ENCODE measurements at places on chromosomes 3 and 15. TPM values are rescaled to one million over a fixed set of nuclear protein-coding genes. Genes with fewer than 3 reads are reported as not detected.

DNA sequence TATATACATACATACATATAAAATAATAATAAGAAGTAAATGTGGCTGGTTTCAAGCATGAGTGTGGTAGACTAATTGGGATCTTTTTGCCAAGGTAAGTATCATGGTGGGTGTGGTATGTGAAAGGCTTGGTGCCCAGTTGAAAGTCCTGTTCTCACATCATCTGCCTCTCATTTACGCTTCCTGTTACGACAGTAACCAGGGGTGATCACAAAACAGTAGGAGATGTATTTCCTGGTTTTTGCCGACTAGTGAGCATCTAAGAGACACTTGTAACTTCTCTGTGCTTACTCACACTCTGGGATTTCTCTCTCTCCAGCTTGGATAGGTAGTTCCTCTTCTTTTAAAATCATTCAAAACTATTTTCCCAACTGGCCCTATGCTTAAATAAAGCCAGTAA is 1028.3 kb upstream of the NR2F2 start:
- no peak for DNase-seq

- DNase-seq: no peak
These were observed 64.7 kb downstream of the UBE3A start for GRCh38 chr15:25374143-25374542.

GRCh38 chr3:171678971-171679492 is 131.3 kb downstream of the PLD1 start:
- no peak for DNase-seq

DNA sequence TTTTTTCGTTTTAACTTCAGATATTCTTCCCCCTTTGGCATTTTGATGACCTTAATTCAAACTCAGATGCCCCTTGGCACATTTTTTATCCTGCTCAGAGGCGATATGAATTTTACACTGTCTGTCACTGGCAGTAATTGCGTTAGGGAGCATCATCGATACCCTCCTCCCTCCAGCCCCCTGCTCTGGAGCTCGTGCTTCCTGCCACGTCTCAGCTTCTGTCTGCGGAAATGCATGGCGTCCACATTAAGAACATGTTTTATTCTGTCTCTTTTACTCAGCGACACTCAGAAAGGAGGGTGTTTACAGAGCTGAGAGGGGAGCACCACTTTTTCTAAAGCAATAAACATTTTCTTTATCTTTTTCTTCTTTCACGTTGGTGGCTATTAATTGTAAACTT is 254.2 kb downstream of the EBLN2 start:
- DNase-seq: no peak

- DNase-seq: peak; percentile 47
These were observed at the start of gene FBXL2 for GRCh38 chr3:33277193-33277882. FBXL2 (plus strand) TSS chr3:33277442; CDS start chr3:33277513, 71 bp downstream.

GRCh38 chr3:29655015-29655747 is 374.3 kb downstream of the RBMS3 start:
- no peak for DNase-seq

DNA sequence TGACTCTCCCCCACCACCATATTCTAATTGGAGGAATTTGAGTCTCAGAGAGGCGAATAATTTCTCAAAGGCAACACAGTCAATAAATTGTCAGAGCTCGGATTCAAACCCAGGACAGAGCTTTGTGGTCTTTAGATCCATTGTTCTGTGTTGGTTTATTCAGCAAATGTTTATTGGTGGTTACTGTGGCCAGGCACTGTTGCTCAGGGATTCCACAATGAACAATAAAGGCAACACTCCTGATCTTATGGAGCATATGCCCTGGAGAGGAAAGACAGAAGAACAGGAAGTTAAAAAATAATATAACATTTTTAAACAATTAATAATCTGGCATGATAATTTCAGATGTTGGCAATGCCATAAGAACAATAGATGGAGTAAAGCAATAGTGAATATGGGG is 291.7 kb upstream of the NR2E3 start:
- no peak for DNase-seq

DNA sequence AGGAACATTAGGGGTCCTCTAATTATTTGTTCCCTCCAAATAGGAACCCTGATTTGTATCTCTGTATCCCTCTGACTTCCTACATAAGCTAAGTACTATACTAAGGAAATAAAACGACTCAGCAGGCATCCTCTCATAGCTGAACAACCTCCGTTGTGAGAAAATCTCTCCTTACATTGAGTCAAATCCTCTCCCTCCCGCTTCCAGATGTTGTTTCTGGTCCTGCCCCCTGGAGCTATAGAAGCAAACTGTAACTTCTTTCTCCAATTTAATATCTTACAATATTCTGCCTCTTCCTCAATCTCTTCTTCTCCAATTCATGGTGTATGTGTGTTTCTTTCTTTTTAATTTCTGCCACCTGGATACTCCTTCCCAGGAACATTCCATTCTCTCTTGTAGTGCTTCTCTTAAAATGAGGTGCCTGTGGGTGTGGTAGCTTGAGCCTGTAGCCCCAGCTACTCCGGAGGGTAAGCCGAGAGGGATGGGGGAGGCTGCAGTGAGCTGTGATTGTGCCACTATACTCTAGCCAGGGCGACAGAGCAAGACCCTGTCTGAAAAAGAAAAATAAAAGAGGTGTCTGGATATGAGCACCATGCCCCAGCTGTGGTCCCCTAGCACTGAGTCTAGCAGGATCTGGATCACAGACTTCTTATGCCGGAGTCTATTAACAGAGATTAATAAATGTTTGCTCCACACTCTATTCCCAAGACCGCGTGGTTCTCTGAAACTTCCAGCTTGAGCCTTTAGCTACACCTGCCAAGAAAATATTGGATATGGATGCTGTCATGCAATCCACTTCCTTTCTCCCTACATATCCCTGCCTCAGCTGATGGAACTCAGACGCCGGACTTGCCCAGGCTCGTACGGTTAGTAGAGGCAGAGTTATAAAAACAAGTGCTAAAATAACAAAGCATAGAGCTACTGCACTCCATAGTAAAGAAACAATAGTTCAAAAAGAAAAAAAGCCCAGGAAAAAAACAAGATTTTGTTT is 42.9 kb upstream of the NEO1 start:
- DNase-seq: no peak

GRCh38 chr3:12413721-12414255 is 70.5 kb upstream of the TSEN2 start:
- DNase-seq: no peak

GRCh38 chr3:127775398-127776109 is 46.8 kb downstream of the MGLL start:
- no peak for DNase-seq

DNA sequence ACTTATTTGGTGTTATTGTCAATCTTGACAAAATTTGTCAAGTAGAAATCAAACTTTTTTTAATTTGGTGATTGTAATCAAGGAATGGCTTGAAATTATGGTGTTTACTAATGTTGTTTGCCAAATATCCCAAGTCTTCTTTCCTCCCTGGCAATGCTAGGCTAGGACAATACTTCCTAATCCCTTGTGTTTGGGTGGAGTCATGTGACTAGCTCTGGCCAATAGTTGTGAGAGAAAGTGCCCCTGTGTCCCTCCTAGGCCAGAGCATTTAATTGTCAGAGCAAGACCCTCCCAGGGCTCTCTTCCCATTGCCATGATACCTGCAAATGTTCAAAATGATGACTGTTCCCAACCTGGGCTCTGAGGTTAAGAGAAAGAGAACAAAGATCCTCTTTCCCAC is 132.7 kb downstream of the ANXA2 start:
- no peak for DNase-seq

- DNase-seq: no peak
These were observed 1.4 kb downstream of the SRGAP3 start for GRCh38 chr3:9247941-9248521.

DNA sequence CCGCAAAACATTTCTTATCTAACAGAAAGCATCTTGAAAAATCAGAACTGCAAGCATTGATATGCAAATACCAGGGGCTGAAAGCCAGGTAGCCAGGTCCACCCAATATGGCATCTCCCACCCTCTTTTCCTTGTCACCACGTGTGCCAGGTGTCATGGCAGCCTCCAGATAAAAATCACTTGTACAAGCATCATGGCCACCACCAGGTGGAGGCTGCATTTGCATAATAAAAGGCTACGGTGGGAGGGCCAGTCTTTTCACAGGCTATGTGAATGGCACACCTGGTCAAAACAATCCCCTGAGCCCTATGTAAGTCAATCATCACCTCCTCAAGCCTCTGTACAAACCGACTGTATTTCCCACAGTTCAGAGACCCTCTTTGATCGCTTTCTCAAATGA is 1233.1 kb upstream of the ALCAM start:
- DNase-seq: no peak

DNA sequence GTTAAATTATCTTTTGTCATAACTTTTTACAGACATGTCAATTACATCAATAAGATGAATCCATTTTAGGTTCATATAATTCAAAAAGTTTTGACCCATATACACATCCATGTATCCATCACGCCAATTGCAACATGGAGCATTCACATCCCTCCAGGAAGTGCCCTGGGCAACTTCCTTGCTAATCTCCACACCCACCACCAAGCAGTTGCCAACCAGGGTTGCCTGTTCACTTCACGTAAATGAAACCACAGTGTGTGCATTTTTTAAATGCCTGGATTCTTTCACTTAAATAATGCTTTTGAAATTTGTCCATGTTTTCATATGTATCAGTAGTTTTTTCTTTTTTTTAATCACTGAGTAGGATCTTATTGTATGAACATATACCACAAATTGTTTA is 40.7 kb upstream of the LYZL4 start:
- no peak for DNase-seq

DNA sequence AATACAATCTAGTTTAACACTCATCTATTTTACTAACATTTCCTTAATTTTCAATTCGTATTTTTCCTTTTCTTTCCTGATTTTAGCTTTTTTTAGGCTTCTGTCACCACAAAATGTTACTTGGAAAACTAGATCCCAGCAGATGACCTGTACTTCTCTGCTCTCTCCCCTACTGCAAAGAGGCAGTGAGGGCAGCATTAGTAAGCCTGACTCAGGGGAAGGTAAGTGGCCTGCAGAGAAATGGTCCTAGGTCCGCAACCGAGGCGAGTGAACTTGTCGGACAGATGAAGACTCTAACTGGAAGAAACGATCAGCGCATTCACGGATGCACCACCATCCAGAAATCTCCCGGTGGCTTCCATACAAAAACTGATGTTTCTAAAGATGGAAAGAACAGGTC is 20.4 kb downstream of the TMEM43 start:
- no peak for DNase-seq

- DNase-seq: no peak
These were observed 80.6 kb downstream of the GTF2E1 start for GRCh38 chr3:120823156-120823555.

DNA sequence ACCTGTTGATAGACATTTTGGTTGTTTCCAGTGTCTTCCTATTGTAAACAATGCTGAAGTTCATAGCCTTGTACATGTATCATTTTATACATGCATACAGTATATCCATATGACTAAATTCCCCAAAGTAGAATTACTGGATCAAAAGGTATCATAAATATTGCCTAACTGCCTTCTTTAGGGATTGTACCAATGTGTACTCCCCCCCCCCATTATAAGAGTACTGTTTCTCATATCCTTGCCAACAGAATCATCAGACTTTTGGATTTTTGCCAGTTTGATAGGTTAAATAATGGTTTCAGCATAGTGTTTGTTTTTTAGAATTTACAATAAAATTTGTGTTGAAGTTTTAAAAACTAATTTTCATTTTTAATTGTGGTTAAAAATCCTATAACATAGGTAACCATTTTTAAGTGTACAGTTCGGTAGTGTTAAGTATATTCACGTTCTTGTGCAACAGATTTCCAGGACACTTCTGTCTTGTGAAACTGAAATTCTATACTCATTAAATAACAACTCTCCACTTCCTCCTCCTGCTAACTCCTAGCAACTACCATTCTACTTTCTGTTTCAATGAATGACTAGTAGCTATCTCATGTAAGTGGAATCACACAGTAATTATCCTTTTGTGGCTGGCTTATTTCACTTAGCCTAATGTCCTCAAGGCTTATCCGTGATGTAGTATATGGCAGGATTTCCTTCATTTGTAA is 30.8 kb upstream of the MAP3K13 start:
- DNase-seq: no peak

DNA sequence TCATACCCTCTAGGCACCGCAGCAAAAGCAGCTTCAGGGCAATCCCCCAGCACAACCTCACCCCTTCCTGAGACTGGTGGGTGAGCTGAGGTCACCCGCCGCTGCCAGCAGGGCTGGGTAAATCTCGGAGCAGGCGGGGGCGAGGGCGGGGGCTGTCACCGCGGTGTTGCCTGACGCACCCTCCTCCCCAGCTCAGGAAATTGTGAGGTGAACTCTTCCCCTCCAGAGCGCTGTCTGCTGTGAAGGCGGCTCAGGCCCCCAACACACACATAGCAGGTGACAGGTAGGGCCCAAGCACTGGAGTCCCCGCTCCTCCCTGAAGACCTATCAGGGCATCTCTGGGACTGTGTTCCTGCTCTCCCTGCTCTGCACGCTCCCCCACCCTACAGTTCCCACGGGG is 30.2 kb upstream of the FURIN start:
- DNase-seq: no peak

- no peak for DNase-seq
These were observed 48.9 kb upstream of the CFAP161 start for GRCh38 chr15:81085213-81085612.

DNA sequence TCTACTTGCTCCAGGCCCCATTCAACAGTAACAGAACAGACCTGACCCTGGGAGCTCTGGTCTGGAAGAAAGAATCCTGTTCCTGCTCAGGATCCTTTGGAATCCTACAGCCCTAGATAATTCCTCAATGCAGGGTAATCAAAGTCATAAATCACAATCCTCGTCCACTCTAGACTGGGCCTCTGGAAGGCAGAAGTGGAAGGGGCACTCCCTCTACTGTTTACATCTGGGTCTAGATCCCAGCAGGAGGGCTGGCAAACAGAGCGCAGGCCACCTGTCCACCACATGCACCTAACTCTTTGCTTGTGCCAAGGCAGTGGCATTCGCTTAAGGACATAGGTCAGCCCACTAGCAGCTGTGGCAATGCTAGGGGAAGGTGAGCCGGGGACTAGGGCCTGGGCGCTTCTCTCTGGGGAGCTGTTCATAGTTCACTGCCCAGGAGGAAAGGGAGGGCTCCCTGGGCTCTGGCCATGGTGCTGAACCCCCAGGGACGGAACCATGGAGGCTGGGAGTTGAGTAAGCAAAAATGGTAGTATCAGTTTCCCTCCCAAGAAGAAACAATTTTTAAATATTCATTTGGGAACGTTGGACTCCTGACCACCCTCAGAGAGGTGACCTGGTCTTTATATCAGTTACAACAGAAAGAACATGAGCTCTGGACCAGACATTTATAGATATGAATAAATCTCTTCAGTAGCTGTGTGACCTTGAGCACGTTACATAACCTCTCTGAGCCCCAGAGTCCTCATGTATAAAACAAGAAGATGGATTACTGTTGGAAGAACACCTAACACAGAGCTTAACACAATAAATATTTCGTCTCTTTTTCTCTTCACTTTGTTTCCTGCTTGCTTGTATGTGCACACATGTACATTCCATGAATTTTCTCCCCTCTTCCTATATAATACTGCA is 90.2 kb downstream of the NTRK3 start:
- DNase-seq: no peak

- no peak for DNase-seq
These were observed 423.5 kb downstream of the TUSC7 start for GRCh38 chr3:117133066-117133465.

GRCh38 chr3:126818400-126819095 is 114.5 kb downstream of the CHCHD6 start:
- DNase-seq: no peak

The LEKR1 gene
- total RNA-seq: 0.78 TPM

The NDUFB5 gene
- total RNA-seq: 135 TPM

The ADAMTS9 gene
- total RNA-seq: 17.3 TPM

The ADCY5 gene
- total RNA-seq: 30.7 TPM

The STARD5 gene
- 5.9 TPM for total RNA-seq

The MKRN3 gene
- 25.7 TPM for total RNA-seq

The C3orf49 gene
- not detected for total RNA-seq

The ADPRH gene
- 1.2 TPM for total RNA-seq

The B3GNT5 gene
- total RNA-seq: 24.0 TPM

The TM6SF1 gene
- total RNA-seq: 20.1 TPM

The CSPG5 gene
- total RNA-seq: 131 TPM

The C15orf62 gene
- not detected for total RNA-seq

Measured in occipital lobe (tissue), 3 donors.